COR-L47 (cell line): ENCODE measurements at places on chromosomes 7 and 10.

- no peak for DNase-seq
These were observed 50.6 kb upstream of the TES start for GRCh38 chr7:116159711-116160110.

DNA sequence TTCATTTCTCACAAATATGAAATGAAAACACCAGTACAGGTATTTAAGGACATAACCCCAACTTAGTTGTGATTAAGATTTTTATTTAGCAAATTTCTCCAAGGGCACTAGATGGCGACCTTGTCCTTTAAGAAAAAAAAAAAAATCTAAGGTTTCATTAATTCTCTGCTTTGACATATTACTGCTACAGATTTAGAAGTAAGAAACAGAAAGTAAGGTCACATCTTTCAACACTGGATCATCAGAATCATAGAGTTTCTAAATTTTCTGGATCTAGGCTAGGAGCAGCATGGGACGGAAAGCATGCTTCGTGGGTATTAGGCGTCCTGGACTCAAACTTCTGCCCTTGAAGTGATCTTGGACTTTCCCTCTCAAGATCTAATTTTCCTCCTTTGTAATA, 85.5 kb upstream of the PRKG1 start:
- DNase-seq: no peak

- DNase-seq: no peak
These were observed 52.6 kb downstream of the GTF2I start for GRCh38 chr7:74709880-74710671.

DNA sequence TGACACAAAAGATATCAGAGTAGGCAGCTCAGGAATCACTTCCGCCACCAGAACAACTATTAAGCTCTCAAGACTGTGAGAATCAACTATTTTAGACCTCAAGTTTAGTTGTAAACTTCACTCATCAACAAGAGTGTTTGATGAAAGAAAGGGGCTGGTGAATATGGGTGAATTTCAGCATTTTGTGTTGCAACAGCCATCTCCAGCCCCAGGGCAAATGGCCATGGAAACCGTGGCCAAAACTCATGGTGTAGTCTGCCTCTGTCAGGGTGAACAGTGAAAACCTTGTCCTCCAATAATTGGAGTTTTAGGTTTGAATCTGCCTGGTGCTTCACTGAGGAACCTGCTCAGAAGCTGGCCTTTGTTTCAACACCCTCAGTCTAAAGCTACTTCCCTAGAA, 60.0 kb downstream of the POLR1F start:
- DNase-seq: no peak

DNA sequence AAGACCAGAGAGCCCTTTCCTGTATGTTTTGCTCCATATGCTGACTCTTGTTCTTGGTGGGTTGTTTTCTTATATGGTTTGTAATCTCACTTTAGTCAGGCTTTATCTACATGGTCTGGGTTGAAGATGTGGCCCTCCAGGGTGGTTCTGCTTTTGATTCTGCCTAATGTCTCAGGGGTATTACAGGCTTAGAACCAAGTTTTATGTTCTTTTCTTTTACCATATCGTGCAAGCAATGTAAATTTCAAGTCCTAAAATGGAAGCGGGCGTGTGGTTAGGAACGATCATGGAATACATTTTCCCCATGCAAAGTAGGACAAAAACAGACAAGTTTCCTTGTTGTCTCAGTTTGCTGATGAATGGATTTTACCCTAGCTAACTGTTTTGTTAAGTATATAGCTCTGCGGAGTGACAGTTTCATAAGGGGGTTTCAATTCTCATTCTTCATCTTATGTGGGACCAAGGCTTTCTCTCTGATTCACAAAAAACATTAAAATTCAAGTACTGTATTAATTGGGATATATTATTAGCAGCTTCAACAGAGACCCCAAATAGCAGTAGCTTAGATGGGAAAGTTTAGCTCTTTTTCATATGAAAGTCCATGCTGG, 58.7 kb downstream of the MTURN start:
- no peak for DNase-seq

DNA sequence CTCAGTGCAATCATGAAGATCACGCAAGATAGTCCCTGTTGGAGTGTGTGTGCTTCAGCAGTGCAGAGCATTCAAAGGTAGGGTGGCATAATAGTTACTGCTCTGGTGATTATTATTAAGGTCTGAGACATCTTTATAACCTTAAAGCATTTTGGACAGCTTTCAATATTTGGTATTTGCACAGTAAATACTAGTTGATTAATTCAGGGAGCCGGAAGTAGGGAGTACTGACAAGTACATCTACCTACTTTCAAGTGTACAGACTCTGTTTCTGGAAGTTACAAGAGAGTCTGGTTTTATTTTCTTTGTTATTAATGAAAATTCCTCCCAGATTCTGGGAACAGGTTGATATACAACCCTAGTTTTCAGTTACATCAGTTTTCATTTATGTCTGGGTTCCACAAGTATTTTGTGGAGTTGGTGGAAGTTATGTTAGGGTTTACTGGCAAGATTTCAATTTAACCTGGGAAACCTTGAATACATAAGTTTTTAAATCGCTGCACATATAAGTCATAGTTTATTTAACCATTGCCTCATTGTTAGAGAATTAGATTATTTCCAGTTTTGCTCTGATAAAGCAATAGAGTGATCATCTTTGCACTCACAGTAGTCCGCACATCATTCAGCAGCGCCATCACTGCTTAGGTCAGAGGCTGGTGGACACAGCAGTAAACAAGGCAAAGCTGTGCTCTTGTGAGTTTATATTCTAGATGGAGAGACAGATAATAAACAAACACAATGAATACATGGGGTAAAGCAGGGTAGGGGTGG, 366.6 kb downstream of the REEP3 start:
- no peak for DNase-seq

DNA sequence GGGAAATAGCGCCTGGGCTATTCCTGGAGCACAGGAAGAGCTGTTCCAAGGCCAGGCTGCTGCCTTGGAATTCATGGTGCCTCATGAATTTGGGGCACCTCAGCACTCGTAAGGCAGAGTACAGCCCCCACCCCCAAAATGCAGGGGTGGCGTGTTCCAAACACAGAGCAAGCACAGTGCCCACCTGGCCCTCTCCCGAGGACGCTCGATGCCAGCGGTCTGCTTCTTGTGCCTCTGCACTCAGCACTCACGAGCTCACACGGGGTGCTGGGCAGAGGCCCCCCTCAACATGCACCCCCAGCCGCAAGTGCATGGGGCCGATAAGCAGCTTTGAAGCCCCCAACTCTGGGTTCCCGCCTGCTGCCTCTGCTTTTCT, 60.1 kb downstream of the ZRANB1 start:
- DNase-seq: no peak

DNA sequence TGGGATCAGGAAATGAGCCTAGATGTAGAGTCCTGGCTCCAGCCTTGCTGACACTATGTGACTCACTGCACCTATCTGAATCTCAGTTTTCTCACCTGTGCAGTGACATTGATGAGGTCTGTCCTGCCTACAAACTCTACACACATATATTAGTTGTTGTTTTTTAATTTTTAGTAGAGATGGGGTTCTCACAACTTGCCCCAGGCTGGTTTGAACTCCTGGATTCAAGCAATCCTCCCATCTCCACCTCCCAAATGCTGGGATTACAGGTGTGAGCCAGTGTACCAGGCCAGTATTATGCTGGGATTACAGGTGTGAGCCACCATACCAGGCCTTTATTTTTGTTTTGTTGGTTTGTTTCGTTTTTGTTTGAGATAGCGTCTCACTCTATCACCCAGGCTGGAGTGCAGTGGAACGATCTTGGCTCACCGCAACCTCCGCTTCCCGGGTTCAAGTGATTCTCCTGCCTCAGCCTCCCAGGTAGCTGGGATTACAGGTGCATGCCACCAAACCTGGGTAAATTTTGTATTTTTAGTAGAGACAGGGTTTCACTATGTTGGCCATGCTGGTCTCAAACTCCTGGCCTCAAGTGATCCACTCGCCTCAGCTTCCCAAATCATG, 11.8 kb upstream of the DDIT4 start:
- no peak for DNase-seq
